ENCODE measurements at places on chromosomes 2 and 18.

GRCh38 chr2:139098961-139099360 lies 318.8 kb upstream of the NXPH2 start:
- no peak for DNase-seq

GRCh38 chr2:42492691-42493467 lies 903 bp downstream of the KCNG3 start:
- DNase-seq = peak; percentile 69

DNA sequence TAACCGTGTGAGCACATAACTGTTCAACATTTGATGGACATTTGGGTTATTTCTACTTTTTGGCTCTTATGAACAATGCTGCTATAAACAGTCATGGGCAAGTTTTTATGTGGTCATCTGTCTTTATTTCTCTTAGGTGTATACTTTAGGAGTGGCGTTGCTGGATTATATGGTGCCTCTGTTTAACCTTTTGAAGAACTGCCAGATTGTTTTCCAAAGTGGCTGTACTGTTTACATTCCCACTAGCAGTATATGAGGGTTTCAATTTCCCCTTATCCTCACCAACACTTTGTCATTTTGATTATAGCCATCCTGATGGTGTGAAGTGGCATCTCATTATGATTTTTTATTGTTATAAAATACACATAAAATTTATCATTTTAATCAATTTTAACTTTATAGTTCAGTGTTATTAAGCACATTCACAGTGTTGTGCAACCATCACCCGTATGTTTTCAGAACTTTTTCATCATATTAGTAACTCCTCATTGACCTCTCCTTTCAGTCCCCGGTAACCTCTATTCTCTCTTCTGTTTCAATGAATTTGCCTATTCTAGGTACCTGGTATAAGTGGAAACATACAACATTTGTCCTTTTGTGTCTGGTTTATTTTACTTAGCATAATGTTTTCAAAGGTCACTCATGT lies 55.4 kb downstream of the EML4 start:
- DNase-seq = no peak

GRCh38 chr2:88218981-88219380 lies 48.8 kb downstream of the THNSL2 start:
- peak; percentile 65 for DNase-seq

DNA sequence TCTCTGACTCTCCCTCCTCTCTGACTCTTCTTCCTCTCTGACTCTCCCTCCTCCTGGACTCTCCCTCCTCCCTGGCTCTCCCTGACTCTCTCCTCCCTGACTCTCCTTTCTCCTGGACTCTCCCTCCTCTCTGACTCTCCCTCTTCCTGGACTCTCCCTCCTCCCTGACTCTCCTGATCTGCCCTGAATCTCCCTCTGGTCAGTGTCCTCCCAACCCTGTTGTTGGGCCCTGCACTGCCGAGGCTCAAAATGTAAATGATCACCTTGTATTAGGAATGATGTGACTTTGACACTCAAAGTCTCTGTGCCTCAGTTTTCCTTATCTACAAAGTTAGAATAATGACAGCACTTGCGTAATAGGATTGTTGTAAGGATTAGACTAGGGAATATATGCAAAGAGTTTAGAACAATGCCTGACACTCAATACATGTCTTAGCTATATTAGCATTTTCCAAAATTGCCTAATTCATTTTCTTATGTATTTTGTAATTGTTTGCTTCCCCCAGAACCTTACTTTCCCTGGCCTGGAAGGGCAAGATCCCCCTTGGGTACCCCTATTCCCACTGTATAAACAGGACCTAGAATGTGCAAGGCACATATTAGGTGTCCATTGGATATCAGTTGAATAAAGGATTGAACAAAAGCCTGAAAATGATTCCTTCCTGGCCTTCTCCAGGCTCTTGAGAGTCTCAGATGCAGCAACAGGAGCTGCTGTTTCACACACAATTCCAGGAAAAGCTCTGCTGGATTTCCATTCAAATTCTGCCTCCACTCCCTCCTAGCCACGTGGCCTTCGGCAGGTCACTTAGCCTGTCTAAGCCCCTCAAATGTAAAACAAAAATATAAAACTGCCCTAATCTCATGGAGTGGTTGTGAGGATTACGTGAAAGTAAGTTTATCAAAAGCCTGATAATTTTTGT lies 170.1 kb downstream of the INHBB start:
- peak; percentile 7 for DNase-seq

DNA sequence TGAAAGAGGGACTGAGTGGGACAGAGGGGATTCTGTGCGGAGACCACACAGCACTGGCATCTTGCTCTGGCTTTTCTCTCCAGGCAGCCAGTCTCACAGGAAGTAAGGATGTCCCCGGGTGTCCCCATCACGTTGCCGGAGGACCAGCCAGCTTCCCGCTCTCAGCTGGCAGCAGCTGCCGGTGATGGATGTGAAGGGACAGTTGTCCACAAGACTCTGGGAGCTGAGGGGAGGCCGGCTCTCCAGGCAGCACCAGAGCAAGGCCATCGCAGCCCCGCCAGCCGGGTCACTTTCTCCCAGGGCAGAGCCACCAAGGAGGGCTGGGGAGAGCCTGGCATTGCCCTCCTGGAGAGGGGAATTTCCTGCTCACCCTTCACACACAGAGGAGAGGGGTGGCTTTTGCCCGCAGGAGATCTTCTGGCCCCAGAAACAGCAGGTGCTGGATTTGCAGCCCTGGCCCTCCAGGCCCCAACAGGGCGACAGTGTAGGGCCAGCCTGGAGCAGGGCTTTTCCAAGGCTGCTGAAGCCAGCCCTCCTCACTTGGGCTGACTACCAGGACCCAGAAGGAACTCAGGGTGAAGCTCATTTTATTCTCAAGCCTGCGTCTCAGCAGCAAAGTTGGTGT lies 24.0 kb upstream of the B3GNT7 start:
- DNase-seq = no peak

DNA sequence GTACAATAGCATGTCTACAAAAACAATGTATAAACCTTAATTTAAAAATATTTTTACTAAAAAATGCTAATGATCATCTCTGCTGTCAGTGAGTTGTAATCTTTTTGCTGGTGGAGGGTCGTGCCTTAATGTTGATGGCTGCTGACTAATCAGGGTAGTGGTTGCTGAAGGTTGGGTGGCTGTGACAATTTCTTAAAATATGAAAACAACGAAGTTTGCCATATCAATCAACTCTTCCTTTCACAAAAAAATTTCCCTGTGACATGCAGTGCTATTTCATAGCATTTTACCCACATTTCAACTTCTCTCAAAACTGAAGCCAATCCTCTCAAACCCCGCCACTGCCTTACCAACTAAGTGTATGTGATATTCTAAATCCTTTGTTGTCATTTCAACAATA lies 112.4 kb downstream of the OLA1 start:
- no peak for DNase-seq

- DNase-seq = no peak
Measured at GRCh38 chr18:74153377-74153776, 5.1 kb downstream of the TIMM21 start.

DNA sequence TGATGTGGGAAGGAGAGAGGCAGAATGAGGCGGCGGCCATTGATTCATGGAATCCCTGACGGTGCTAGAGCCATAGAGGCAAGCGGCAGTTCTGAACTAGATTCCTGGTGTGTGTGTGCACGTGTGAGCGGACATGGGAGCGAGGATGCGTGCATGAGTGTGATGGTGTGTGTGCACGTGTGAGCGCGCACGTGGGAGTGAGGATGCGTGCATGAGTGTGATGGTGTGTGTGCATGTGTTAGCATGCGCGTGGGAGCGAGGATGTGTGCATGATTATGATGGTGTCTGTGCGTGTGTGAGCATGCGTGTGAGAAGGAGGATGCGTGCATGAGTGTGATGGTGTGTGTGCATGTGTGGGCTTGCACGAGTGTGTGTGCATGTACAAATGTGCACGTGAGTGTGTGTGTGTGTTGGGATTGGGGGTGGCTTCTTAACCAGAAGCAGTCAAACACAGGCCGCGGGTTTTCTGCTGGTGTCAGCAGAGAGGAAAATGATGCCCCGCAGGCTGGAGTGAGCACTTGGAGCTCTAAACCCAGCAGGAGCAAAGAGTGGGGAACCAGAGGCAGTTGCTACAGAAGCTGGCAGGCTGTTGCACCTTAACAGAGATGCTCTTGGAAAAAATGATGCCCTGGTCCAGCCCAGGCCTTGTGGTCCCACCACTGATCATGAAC lies 29.5 kb downstream of the DIPK1C start:
- no peak for DNase-seq

DNA sequence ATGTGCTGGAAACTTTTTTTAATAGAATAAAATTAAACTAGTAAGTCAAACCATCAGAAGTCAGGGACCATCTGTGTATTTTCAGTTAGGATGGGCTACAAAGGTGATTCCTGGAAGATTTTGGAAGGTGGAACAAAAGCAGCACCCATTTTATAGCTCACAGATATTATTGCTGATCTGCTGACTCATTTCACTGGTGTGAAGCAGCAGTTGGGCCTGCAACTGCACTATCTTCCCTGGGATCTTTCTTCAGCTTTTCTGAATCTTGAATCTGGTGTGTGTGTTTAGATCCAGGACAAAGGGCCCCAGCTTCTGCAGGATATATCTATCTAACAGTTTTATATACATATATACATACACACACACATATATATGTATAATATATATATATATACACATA lies 35.6 kb upstream of the BCL11A start:
- DNase-seq = no peak

- DNase-seq = no peak
Measured at GRCh38 chr2:39913648-39914461, 134.8 kb upstream of the THUMPD2 start.

DNA sequence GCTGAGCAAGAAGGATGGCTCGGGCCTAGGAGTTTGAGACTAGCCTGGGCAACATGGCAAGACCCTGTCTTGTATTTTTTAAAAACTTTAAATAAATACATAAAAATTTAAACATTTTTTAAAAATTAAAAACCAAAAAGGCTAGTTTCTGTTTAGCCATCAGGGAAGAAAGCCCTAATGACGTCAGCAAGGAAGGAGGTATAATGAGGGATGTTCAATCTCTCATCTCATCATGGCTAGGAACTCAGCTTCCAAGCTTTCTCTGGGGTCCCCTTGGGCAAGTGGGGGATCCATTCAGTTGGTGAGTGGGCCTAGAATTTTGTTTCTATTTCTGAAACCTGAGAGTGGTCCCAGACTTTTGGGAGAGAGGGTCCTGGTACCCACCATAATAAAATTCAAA lies 35.1 kb upstream of the SLC25A52 start:
- no peak for DNase-seq

DNA sequence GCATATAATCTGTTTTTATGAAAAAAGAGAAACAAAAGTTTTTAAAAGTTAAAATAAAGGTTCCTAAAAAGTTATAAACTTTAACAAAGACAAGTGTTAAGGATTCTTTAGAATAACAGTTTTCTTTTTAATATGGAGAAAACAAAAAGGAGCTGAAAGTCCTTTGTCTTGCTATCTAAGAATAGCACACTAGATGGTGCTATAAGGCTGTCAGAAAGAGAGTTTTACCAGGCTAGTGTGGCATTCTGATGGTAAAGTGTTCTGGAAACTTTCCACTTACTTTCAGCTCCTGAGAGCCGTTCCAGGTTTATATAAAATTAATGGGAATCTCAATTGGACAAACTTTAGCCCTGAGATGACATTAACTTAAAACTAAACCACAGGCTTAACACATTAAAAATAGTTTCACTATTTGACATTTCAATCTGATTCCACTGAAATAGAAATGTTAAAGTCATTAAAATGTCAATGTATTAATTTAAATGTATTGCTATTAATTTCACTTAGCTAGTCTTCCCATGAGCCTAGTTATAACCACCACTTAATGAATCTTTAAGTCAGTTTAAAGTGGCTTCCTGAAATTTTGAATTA lies 3.7 kb downstream of the FBXO48 start:
- DNase-seq = peak; percentile 77

GRCh38 chr18:37207343-37207742 lies 358.3 kb downstream of the CELF4 start:
- DNase-seq = no peak

DNA sequence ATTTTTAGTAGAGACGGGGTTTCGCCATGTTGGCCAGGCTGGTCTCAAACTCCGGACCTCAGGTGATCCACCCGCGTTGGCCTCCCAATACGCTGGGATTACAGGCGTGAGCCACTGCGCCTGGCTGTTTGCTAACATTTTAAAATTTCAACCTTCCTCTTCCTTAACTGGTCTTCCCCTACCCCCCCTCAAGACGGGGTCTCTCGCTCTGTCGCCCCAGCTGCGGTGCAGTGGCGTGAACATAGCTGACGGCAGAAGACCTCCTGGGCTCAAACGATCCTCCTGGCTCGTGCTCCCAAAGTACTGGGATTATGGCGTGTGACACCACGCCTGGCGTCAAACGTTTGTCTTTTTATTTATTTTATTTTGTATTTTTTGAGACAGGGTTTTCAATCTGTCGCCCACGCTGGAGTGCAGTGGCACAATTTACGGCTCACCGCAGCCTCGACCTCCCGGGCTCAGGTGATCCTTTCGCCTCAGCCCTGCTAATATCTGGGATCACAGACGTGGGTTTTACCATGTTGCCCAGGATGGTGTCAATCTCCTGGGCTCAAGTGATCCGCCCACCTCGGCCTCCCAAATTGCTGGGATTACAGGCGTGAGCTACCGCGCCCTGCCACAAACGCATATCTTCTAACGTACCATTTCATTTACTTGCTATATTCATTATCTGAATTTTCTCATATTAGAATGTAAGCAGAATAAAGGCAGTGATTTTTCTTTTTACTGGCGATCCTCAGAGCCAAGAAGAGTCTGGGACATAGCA lies 984 bp upstream of the MSH2 start:
- no peak for DNase-seq

GRCh38 chr2:161976917-161977316 lies 97.1 kb downstream of the DPP4 start:
- DNase-seq = no peak

DNA sequence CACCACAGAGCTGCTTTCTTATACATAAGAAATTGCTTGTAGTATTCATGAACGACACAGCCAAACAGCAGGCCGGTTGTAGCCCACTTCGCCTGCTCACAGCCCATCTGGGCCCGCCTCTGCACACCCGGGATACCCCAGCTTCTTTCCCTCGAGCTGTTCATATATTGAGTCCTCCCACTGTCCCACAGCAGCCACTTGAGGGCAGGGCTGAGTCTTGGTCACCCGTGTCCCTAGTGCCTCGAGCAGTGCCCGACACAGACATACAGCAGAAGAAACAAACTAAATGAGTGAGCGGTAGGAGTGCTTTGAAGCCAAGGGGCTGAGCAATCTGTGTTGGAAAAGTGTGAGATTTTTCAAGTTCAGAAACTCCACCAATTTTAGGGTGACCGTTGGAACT lies 251.4 kb downstream of the KLHL29 start:
- no peak for DNase-seq

DNA sequence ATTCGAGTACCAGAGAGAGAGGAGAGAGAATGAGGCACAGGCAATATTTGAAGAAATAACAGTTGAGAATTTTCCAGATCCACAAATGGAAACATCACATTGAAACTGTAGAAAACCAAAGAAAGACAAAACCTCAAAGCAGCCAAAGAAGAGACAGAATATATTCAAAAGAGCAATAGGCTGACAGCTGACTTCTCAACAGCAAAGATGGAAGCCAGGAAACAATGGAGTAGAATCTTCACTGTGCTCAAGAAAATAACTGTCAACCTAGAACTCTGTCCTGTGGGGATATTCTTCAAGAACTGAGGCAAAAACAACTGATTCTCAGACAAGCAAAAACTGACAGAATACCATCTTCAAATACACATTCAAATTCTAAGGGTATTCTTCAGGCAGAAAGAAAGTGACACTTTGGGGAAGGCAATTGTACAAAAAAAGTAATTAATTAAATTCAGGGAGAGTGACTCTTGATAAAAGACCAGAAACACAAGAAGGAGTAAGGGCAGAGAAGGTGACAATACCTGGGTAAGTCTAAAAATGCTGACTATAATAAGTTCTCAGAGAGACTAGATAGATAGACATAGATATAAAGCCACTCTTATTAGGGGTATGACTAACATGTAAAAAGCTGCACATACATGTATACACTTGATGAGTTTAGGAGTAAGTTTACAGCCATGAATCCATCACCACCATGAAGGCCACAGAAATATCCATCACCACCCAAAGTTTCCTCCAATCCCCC lies 25.6 kb downstream of the ANKMY1 start:
- DNase-seq = no peak

All from kidney (tissue), 22 donors.